ENCODE measurements at places on chromosomes 1 and 21.

- no peak for DNase-seq
Observed at GRCh38 chr1:100325415-100326324, 26.6 kb upstream of the CDC14A start.

DNA sequence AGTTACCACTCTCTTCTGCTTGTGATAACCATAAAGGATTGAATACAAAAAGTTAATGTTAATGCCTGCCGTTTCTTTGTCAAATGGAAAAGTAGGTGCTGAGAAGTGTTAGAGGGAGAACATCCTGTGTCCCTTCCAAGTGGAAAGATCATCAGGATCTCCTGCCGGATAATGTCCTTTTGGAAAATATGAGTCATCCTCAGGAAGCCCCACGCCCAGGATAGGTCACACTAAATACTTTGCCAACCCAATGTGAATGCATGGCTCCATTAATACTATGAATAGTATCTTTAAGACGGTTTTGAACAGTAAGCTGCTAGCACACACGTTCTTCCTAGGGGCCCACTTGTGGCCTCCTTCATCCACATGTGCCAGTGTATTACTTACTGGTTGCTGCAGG lies 279.5 kb downstream of the ZNF326 start:
- no peak for DNase-seq

GRCh38 chr1:238141353-238141752 lies 250.6 kb upstream of the ZP4 start:
- no peak for DNase-seq

- DNase-seq, result peak; percentile 83
Observed at GRCh38 chr1:197178998-197179397, 32.5 kb upstream of the ASPM start.

GRCh38 chr21:37227071-37228002 lies 39.8 kb downstream of the VPS26C start:
- no peak for DNase-seq

- DNase-seq, result no peak
Observed at GRCh38 chr1:24154215-24154614, 11.3 kb upstream of the IL22RA1 start.

DNA sequence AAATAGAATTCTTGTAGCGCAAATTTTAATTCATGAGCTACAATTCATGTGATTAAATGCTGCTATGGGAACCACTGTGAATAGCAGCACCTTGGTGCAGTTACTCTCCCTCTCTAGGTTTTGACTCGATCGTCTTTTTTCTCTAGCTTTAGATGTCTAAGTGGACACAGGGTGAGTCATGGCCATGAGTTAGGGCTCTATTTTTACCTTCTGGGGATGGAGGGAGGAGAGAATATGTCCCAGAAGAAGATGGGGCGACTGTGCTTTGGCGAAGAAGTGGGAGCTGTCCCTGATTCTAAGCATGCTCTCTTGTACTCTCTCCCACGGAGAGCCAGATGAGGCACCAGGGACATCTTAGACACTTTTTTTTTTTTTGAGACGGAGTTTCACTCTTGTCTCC lies 1.6 kb upstream of the OR2B11 start:
- no peak for DNase-seq

DNA sequence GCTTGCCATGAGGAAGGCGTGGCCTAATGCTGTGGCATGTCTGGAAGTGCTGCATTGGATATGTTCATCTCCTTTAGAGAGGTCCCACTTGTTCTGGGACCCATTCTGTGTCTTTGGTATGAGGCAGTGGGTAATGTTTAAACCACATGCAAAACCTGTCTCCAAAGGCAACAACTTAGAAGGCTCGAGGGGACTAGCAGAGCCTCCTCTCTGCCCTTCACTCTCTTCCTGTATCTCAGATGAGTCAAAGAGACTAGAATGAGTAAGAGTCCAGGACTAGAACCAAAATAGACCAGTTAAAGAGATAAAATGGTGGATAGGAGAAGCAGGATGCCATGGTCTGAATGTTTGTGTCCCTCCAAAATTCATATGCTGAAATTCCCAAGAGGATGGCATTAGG lies 220.8 kb upstream of the KIAA0040 start:
- no peak for DNase-seq

- DNase-seq, result peak; percentile 86
Observed at GRCh38 chr1:68291688-68292384, 59.5 kb upstream of the WLS start.

DNA sequence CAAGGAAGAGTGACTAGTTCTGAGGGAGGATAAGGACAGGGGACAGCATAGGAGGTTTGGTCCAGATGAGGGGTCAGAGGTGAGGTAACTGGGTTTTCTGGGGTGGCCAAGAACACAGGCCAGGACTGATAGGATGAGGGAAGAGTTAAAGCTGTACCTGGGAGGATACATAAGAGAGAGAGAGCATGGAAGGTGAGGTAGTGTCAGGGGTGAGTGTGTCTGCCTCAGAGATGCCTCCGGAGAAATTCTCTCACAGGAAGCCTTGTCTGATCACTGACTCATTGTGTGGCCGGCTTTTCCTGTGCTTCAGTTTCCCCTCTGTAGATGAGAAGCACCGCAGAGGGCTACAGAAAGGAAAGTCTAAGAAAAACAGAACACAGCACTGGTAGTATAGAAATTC lies 40.2 kb downstream of the FASLG start:
- DNase-seq, result peak; percentile 89

DNA sequence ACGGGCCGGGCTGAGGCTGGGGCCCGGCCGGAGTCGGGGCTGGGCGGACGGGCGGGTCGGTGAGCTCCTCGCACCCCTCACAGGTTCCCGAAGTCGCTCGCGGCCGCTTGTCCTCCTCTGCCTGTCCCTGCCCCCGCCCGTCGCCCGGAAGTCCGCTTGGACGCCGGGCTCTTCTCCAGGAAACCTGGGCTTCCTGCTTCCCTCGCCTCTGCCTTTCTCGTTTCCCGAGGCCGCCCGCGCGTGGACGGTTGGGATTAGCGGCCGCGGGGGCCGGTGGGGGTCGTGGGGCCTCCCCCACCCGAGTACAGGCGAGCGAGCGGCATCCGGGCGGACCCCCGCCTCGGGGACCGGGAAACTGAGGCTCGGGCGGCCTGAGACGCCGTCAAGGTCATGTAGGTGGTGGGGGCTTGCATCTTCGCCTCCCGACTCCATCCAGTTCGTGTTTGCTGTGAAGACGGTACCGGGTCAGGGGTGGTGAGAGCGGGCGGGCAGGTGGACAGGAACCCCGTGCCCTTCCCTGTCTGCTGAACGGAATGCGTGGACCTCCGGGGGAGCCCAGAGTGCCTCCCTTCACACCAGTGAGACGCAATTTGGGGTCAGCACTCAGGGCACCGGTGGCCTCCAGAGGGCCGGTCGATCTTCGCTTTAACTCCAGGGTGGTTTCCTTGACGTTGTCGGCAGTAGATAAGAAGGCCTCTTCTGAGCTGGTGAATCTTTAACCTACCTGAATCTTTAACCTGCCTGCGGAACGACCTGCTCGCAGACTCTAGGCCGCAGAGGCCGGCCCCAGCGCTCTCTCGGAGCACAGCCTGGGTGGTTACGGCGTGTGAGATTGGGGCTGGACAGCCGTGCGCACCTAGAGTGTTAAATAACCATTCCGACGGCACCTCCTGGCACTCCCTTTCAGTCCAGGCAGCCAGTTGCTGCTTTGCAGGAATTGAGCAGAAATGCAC lies 686 bp downstream of the ARF1 start:
- peak; percentile 58 for DNase-seq

- DNase-seq, result peak; percentile 74
Observed at GRCh38 chr21:44924606-44925377, 4.1 kb upstream of the ITGB2 start.

DNA sequence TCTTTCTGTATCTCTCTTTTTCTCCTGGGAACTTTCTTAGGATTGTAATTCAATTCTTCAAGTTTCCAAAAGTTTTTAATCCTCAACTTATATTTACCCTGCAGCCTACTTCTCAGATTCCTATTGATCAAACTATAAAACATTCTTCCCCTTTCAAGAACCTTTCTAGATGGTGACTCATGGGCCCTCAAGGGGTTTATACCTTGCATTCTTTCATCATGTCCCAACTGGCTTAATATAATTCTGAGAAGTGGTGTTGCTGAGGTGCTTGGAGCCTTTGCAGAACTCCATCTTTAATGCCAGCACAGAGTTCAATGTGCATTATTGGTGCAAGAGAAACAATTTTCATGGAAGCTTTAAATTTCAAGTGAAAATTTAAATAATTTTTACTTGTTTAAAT lies 273.4 kb downstream of the VAV3 start:
- peak; percentile 10 for DNase-seq

DNA sequence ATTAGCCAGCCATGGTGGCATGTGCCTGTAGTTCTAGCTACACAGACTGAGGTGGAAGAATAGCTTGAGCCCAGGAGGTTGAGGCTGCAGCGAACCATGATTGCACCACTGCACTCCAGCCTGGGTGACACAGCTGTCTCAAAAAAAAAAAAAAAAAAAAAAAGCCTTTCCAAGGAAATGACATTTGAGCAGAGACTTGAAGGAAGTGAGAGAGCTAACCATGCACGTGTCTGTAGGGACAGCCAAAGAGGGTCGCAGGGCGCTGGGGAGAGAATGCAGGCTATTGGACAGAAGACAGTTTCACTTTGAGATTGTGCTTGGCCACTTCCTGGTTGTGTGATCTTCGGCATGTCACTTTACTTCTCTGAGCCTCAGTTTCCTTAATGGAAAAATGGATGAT lies 6.8 kb downstream of the HCRTR1 start:
- DNase-seq, result no peak

- DNase-seq, result no peak
Observed at GRCh38 chr21:35681946-35682345, 378.4 kb downstream of the SETD4 start.

GRCh38 chr1:17588048-17588871 lies 48.8 kb downstream of the ARHGEF10L start:
- DNase-seq, result peak; percentile 34

GRCh38 chr1:118486199-118486598 lies 301.2 kb upstream of the SPAG17 start:
- no peak for DNase-seq

DNA sequence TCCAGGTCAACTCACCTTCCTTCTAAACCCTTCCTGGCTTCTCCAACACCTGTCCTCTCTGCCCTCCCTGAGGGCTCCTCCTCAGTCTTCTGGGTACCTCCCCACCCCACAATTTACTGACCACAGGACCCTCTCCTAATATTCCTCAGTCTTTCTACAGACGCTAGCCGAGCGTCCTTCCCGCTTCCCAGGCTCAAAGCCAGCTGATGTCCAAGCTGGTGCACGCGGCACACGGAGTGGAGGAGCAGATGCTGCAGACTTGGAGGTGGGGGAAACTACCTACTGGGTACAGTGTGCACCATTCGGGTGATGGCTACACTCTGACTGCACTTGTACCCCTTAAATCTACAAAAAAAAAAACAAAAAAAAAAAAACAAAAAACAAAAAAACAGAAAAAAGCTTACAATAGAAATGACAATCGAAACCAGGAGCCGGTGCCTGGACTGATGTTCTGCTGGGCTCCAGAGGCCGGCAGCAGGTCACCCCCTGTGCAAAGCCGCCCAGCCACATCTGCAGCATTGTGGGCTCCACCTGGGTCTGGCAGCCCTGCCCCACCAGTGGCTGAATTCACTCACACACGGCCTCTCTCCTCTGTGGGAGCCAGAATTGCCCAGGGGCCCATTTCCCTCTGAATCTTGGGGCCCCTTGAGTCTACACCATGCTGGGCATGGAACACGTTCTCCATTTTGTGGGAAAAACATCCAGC lies 7.0 kb downstream of the TRIM11 start:
- DNase-seq, result no peak

GRCh38 chr1:11516961-11517635 lies 38.1 kb downstream of the DISP3 start:
- no peak for DNase-seq

- no peak for DNase-seq
Observed at GRCh38 chr1:12138196-12139168, 28.3 kb upstream of the TNFRSF1B start.

- DNase-seq, result no peak
Observed at GRCh38 chr1:97084546-97084945, 363.0 kb downstream of the PTBP2 start.

- no peak for DNase-seq
Observed at GRCh38 chr21:31284797-31285397, 59.2 kb downstream of the TIAM1 start.

DNA sequence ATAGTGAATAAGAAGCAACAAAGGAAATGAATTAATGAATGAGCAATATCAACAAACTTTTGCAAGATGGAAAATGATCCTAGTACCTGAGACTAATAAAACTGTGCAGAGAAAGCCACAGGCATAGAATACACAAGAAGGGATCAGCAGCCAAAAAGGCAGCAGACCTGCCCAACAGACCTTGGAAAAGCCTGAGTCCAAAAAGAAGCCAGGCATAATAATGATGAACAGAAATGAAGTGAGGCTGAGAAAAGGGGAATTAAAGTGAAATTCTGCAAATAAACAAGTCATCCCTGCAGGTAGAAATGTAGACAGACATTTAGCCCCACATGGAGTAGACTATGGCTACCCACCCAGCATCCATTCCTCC lies 10.3 kb upstream of the PHTF1 start:
- no peak for DNase-seq

GRCh38 chr1:32896451-32896850 lies 4.7 kb downstream of the TMEM54 start:
- no peak for DNase-seq

DNA sequence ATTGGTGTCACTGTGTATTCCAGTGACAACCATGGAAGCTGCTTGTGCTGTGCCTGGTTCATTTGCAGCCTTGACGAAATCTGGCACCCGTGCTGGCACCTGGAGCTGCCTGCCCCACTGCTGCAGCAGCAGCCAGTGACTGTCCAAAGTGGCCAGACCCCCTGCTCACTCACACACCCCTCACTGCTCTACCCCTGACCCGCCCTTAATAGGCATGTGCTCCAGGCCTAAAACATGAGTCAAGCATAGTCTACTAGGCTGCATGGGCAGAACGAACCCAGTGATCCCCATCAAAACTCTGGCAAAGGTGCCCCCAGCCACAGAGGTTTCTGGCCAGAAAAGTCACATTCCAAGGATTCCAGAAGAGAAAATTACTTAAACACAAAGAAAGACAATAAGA lies 7.7 kb downstream of the PRAMEF1 start:
- DNase-seq, result no peak

- DNase-seq, result no peak
Observed at GRCh38 chr1:159902541-159902940, 2.6 kb upstream of the CFAP45 start.

- no peak for DNase-seq
Observed at GRCh38 chr1:16289959-16290358, 53.0 kb upstream of the CPLANE2 start.

DNA sequence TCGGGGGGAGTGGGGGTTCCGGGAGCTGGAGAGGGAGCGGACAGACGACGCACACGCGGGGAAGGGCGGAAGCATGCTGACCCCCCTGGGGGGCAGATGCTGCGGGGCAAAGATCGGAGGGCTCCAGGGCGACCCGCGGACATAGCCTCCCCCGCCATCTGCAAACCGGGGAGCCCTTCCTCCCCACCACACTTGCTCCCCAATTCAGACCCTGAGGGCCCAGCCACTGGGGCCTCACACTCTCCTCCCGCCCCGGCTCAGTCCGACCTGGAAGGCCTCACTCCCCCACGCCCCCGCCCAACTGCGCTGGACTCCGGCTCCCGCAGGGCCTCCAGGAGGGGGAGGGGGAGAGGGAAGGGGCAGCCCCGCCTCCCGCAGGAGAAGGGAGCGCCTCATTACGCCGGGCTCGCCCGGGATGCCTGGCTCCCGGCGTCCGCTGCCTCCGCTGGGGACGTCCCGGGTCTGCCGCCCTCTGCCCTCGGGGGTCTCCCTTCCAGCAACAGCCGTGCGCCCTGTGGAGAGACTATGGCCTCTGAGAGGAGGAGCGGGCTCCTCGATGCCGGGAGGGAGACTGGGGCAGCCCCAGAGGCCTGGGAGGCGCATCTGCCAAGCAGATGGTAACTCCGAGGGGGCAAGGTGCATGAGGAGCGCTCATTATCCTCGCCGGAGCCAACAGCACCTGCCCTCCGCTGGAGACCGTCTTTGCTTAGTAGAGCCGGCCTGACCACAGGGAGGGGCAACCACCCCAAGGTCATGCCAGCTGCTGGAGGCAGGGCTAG lies 636 bp upstream of the CAMK2N1 start:
- DNase-seq, result no peak
